Camera-type eye (tissue), 1 donor: ENCODE measurements at places on chromosomes 11 and 22. TPM values are rescaled to one million over a fixed set of nuclear protein-coding genes. Genes with fewer than 3 reads are reported as not detected.

INPPL1 gene
- 68.7 TPM for total RNA-seq

KREMEN1 gene
- 38.2 TPM for total RNA-seq

QSER1 gene
- total RNA-seq, result 82.6 TPM

IGLL1 gene
- total RNA-seq, result not detected

PAMR1 gene
- total RNA-seq, result 20.3 TPM

C11orf97 gene
- not detected for total RNA-seq

MUC6 gene
- not detected for total RNA-seq

RAB36 gene
- 8.3 TPM for total RNA-seq

OR10A2 gene
- total RNA-seq, result 0.22 TPM

SCGB2A2 gene
- total RNA-seq, result not detected

C11orf91 gene
- not detected for total RNA-seq

RTN4R gene
- total RNA-seq, result 9.7 TPM

CREB3L1 gene
- 35.6 TPM for total RNA-seq
